ENCODE measurements at places on chromosomes 6 and 20.

DNA sequence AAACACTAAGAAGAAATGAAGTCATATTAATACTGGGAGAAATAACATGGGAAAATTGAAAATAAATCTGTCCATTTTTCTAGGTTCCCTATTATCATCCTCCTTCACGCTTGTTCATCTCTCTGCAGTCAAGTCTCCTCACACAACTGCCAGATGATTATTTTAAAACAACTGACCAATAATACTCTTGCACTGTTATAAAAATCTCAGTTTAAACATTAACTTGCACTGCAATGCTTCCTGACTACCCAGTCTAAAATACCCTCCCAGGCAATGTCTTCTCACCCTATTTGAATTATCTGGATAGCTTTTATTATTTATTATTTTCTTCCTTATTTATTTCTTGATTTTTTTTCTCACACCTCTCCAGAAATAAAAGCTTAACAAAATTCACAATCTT lies 5.7 kb downstream of the EYS start:
- H3K4me3 ChIP-seq: no peak overlapping the region
- no peaks in the 10 kb centered on the region for H3K27me3 ChIP-seq
- no peaks in the 10 kb centered on the region for H3K36me3 ChIP-seq
- DNase-seq: no peak

DNA sequence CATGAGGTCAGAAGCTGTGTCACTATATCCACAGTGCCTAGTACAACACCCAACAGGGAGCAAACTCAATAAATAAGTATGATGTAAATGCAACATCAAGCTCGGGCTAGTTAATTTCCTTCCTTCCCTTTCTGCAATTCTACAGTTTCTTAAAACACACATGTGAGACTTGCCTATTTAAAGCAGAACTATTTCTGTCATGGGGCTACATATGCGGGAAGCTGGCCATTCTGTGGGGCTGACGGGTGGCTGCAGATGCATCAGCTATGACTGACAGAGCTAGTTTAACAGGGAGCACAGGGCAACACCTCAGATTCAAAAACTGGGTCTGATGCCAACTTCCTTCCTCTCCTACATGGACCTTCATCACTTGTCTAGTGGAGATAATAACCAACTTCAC lies 118.1 kb upstream of the ENPP5 start:
- peaks cover 18% of the 10 kb centered on the region for H3K27me3 ChIP-seq
- H3K36me3 ChIP-seq: no peaks in the 10 kb centered on the region
- no peak for DNase-seq

GRCh38 chr6:116126032-116126431 lies at the start of gene COL10A1:
COL10A1 (minus strand) TSS chr6:116126132; CDS start chr6:116125492, 640 bp downstream.
- no peak for DNase-seq
- no peak within 1 kb of the TSS for H3K4me3 ChIP-seq
- H3K27me3 ChIP-seq: no peaks in the 10 kb centered on the region
- H3K4me1 ChIP-seq: peaks cover 5% of the 10 kb centered on the region
- H3K36me3 ChIP-seq: no peaks in the 10 kb centered on the region

- no peak for DNase-seq
- peak overlapping the region; percentile 88 for H3K27ac ChIP-seq
- peaks cover 26% of the 10 kb centered on the region for H3K36me3 ChIP-seq
- no peaks in the 10 kb centered on the region for H3K27me3 ChIP-seq
- peak overlapping the region; percentile 91 for H3K4me3 ChIP-seq
- peaks cover 53% of the 10 kb centered on the region for H3K4me1 ChIP-seq
Observed at GRCh38 chr6:137866200-137866913, 702 bp upstream of the TNFAIP3 start.

GRCh38 chr6:71239694-71240093 lies 48.9 kb upstream of the OGFRL1 start:
- H3K4me1 ChIP-seq: no peaks in the 10 kb centered on the region
- no peak overlapping the region for H3K4me3 ChIP-seq
- H3K27ac ChIP-seq: no peak overlapping the region
- H3K36me3 ChIP-seq: no peaks in the 10 kb centered on the region
- H3K27me3 ChIP-seq: peaks cover 8% of the 10 kb centered on the region

DNA sequence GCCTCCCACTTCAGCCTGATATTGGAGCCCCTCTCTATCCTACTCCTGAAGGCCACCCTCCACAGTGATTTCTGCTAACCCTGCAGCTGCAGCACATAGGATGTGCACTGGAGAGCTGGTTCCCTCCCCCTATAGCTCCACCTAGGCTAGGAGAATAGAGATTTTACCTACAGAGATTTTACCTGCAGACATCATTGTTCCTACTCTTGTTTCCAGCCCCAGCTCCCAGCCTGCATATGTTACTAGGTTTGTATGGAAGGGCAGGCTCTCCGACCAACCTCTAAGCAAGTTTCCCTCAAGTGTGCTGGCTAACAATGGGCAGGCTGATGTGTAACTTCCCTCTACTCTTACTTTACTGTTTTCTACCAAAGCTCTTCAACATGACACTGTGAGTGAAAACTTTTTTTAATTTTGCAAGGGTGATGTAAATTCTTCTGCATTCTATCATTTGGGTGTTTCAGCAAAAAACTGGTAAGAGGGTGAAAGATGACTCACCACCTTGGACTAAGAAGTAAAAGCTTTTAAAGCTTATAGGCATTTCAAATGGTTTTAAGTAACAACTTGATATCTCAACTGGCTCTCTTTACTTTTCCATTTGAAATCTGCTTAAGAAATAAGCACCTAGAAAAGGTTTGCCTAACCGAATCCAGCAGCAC lies 106.8 kb downstream of the CDK19 start:
- no peaks in the 10 kb centered on the region for H3K27me3 ChIP-seq
- H3K27ac ChIP-seq: no peak overlapping the region
- H3K4me1 ChIP-seq: no peaks in the 10 kb centered on the region
- no peak for DNase-seq
- H3K36me3 ChIP-seq: peaks cover 10% of the 10 kb centered on the region
- H3K4me3 ChIP-seq: no peak overlapping the region

- no peak for DNase-seq
- no peaks in the 10 kb centered on the region for H3K36me3 ChIP-seq
- no peaks in the 10 kb centered on the region for H3K4me1 ChIP-seq
- H3K27ac ChIP-seq: no peak overlapping the region
Observed at GRCh38 chr20:15496501-15497039, 1076.7 kb downstream of the KIF16B start.
